ENCODE measurements at places on chromosomes 6 and 20. TPM values are rescaled to one million over a fixed set of nuclear protein-coding genes. Genes with fewer than 3 reads are reported as not detected.

DNA sequence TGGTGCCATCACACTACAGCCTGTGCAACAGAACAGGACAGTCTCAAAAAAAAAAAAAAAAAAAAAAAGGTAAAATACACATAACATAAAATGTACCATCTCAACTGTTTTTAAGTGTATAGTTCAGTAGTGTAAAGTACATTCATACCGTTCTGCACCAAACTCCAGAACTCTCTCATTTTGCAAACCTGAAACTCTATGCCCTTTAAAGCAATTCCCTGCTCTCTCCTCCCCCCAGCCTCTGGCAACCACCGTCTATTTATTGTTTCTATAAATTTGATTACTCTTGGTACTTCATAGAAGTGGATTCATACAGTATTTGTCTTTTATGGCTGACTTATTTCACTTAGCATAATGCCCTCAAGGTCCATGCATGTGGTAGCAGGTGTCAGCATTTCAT, 12.9 kb downstream of the RIPOR2 start:
- peaks cover 13% of the 10 kb centered on the region for H3K36me3 ChIP-seq
- DNase-seq = no peak
- H3K4me1 ChIP-seq = peaks cover 90% of the 10 kb centered on the region
- no peak overlapping the region for H3K4me3 ChIP-seq
- H3K27me3 ChIP-seq = no peaks in the 10 kb centered on the region
- H3K27ac ChIP-seq = peak overlapping the region; percentile 76

Gene MYLK2
- polyA plus RNA-seq = not detected

GRCh38 chr6:149045404-149045803, 272.1 kb upstream of the TAB2 start:
- no peak overlapping the region for H3K27ac ChIP-seq
- no peaks in the 10 kb centered on the region for H3K27me3 ChIP-seq
- no peaks in the 10 kb centered on the region for H3K36me3 ChIP-seq
- DNase-seq = no peak
- no peak overlapping the region for H3K4me3 ChIP-seq
- no peaks in the 10 kb centered on the region for H3K4me1 ChIP-seq

DNA sequence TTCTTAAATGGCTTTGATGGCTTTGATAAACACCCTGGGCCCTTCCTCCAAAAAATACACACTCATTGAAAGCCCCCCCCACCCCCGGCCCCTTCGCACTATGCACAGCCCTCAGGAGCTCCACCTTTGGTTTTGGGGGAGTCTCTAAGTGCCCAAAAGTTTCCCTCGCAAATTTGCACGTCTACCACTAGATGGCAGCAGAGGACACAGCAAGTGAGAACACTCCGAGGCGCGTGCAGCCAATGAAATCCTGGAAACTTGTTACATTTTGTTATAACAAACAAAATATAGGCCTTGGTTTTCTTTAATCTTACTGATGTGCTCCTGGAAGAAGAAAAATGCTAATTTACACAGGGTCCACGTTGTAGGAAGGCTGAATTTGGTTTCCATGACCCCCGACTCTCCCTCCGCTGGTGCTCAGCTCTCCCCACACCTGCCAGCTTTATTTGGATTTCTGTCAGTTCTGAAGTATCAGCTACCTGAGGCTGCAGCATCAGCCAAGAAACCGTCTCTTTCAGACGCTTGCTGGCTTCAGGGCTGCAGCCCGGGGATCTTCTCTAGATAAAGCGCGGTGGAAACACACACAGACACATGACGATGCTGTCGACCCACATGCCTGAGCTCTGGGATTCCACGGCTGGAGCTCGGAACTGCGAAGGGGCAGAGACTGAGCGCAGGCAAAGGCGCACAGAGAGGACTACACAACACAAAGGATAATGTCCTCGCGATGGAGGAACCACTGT, 148.3 kb upstream of the RPS6KA2 start:
- DNase-seq = peak; percentile 50
- no peaks in the 10 kb centered on the region for H3K4me1 ChIP-seq
- H3K36me3 ChIP-seq = no peaks in the 10 kb centered on the region
- H3K27ac ChIP-seq = no peak overlapping the region
- H3K4me3 ChIP-seq = no peak overlapping the region

GRCh38 chr20:63027221-63027921, 20.6 kb upstream of the BHLHE23 start:
- no peak overlapping the region for H3K4me3 ChIP-seq
- H3K36me3 ChIP-seq = no peaks in the 10 kb centered on the region
- H3K4me1 ChIP-seq = no peaks in the 10 kb centered on the region
- no peak for DNase-seq

- no peak overlapping the region for H3K27ac ChIP-seq
- H3K4me1 ChIP-seq = no peaks in the 10 kb centered on the region
- H3K36me3 ChIP-seq = no peaks in the 10 kb centered on the region
- H3K27me3 ChIP-seq = no peaks in the 10 kb centered on the region
These were observed 8.8 kb downstream of the SLC13A3 start for GRCh38 chr20:46642265-46642968.

GRCh38 chr20:49724408-49725223, 10.9 kb upstream of the B4GALT5 start:
- H3K36me3 ChIP-seq = no peaks in the 10 kb centered on the region
- peaks cover 54% of the 10 kb centered on the region for H3K4me1 ChIP-seq
- no peak overlapping the region for H3K4me3 ChIP-seq
- peak; percentile 63 for DNase-seq
- H3K27ac ChIP-seq = peak overlapping the region; percentile 65

DNA sequence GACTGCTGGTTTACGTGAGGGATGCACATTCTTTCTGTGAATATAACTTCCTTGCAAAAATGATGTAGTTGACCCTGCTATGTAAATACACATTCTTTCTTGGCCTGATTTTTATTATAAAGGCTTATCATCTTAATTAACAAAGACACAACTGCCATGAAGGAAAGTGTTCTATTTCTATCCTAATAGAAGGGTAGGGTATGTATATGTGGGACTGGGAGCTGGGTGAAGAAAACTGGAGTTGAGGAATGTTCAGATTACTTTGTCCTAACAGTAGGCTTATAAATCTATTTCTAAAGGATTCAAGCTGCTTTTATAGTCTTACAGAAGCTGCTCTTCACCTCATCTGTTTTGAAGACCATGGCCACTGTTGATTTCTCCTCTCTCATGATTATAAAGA, 76.5 kb upstream of the RGS17 start:
- no peak overlapping the region for H3K4me3 ChIP-seq
- DNase-seq = no peak
- no peaks in the 10 kb centered on the region for H3K4me1 ChIP-seq
- no peaks in the 10 kb centered on the region for H3K36me3 ChIP-seq
- H3K27me3 ChIP-seq = no peaks in the 10 kb centered on the region

Gene SLC35D3
- not detected for polyA plus RNA-seq

- H3K27me3 ChIP-seq = no peaks in the 10 kb centered on the region
- H3K27ac ChIP-seq = no peak overlapping the region
- no peaks in the 10 kb centered on the region for H3K36me3 ChIP-seq
- H3K4me1 ChIP-seq = no peaks in the 10 kb centered on the region
- DNase-seq = no peak
- no peak overlapping the region for H3K4me3 ChIP-seq
These were observed 108.6 kb upstream of the CDYL start for GRCh38 chr6:4667591-4667990.

- H3K36me3 ChIP-seq = peaks cover 12% of the 10 kb centered on the region
- no peak for DNase-seq
- H3K27ac ChIP-seq = no peak overlapping the region
- H3K4me1 ChIP-seq = peaks cover 5% of the 10 kb centered on the region
- H3K27me3 ChIP-seq = no peaks in the 10 kb centered on the region
These were observed 12.8 kb downstream of the KCTD20 start for GRCh38 chr6:36455486-36456027.

Gene C20orf144
- 0.05 TPM for polyA plus RNA-seq

- no peaks in the 10 kb centered on the region for H3K27me3 ChIP-seq
- no peaks in the 10 kb centered on the region for H3K36me3 ChIP-seq
- no peak overlapping the region for H3K27ac ChIP-seq
- DNase-seq = no peak
- H3K4me3 ChIP-seq = no peak overlapping the region
These were observed 162.5 kb downstream of the MMS22L start for GRCh38 chr6:97120511-97120910.

GRCh38 chr6:160358225-160359119, 10.3 kb downstream of the SLC22A3 start:
- H3K27ac ChIP-seq = no peak overlapping the region
- H3K36me3 ChIP-seq = no peaks in the 10 kb centered on the region
- no peak for DNase-seq
- no peaks in the 10 kb centered on the region for H3K27me3 ChIP-seq
- H3K4me1 ChIP-seq = no peaks in the 10 kb centered on the region

GRCh38 chr6:54598787-54599313, 247.7 kb upstream of the FAM83B start:
- DNase-seq = no peak
- no peaks in the 10 kb centered on the region for H3K27me3 ChIP-seq
- no peak overlapping the region for H3K4me3 ChIP-seq

DNA sequence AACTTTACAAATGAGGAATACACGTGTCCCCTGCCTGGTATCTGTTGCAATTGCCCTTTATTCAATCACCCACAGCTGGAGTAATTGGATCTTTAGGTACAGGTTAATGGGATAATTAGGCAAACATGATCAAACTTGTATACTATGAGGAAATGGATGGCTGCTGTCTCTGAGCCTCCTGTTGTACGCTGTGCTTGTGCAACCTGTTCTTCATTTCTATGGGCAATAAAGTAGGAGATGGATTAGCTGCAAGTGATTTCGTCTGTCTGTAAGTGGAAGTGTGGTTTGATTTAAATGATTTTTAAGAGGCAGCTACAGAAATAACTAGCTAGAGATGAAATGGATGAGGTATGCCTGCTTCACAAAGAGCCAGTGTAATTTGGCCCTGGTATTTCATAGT, 474.1 kb downstream of the RNF144B start:
- H3K36me3 ChIP-seq = no peaks in the 10 kb centered on the region
- H3K4me1 ChIP-seq = no peaks in the 10 kb centered on the region
- no peak for DNase-seq
- H3K27me3 ChIP-seq = no peaks in the 10 kb centered on the region

- no peaks in the 10 kb centered on the region for H3K4me1 ChIP-seq
- no peaks in the 10 kb centered on the region for H3K27me3 ChIP-seq
- no peak for DNase-seq
- no peak overlapping the region for H3K27ac ChIP-seq
These were observed 126.2 kb downstream of the ANKRD60 start for GRCh38 chr20:58102261-58102660.

DNA sequence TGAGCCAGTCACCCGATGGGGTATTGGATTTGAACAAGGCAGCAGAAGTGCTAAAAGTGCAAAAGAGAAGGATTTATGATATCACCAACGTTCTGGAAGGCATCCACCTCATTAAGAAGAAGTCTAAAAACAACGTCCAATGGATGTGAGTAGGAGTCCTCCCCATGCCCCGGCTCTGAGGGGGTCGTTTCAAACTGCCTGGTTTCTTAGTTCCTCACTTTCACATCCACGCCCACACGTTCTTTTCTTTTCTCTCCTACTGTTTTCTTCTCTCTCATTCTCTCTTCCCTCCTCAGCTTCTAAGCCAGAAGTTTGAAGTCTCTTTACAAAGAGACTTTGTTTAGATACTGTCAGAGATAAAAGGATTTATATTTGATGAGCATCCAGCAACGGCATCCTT, 53.0 kb upstream of the CDKAL1 start:
- H3K36me3 ChIP-seq = peaks cover 22% of the 10 kb centered on the region
- DNase-seq = no peak
- peaks cover 41% of the 10 kb centered on the region for H3K4me1 ChIP-seq
- peak overlapping the region; percentile 61 for H3K27ac ChIP-seq
- no peak overlapping the region for H3K4me3 ChIP-seq

Gene THEMIS
- polyA plus RNA-seq = 0.16 TPM

Gene C6orf15
- not detected for polyA plus RNA-seq

Gene MAN1A1
- polyA plus RNA-seq = 20.4 TPM

DNA sequence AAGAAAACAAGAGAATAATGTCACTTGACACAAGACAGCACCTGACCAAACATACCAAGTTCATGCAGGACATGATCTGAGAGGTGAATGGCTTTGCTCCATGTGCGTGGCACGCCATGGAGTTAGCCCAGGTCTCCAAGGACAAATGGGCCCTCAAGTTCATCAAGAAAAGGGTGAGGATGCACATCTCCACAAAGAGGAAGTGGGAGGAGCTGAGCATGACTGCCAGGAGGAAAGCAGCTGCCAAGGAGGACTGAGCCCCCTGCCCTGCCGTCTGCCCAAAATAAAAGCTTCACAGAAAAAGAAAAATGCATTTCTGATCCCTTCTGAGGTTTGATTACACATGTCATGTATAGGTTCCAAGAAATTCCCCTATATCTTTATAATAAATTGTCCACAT, 82.0 kb upstream of the TSHZ2 start:
- H3K36me3 ChIP-seq = no peaks in the 10 kb centered on the region
- no peak for DNase-seq
